HuH-7 (cell line): ENCODE measurements at places on chromosomes 2 and 18.
A peak's percentile ranks its signal among the peaks of the same experiment; 100 is the strongest.

GRCh38 chr2:176779917-176780316 lies 432.7 kb upstream of the HNRNPA3 start:
- no peak for DNase-seq

- no peak for DNase-seq
Measured at GRCh38 chr2:18402-19271, 27.7 kb downstream of the FAM110C start.

DNA sequence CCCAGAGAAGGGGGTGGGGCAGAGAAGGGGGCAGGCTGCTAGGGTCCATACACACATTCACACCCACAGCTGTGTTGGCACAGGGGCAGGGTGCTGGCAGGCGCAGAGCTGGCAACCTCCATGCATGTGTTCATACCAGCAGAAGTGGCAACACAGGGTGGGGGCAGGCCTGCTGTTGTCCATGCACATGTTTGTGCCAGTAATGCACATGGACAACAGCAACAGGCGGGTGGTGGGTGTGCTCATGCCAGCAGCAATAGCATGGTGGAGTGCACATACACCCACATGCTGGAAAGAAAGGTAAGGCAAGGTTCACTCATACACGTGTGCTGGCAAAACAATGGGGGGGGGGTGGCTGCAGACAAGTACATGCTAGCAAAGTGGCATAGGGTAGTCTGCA lies 54.7 kb downstream of the FBXO15 start:
- DNase-seq = no peak

- no peak for DNase-seq
Measured at GRCh38 chr2:219574484-219575311, 2.6 kb downstream of the INHA start.

DNA sequence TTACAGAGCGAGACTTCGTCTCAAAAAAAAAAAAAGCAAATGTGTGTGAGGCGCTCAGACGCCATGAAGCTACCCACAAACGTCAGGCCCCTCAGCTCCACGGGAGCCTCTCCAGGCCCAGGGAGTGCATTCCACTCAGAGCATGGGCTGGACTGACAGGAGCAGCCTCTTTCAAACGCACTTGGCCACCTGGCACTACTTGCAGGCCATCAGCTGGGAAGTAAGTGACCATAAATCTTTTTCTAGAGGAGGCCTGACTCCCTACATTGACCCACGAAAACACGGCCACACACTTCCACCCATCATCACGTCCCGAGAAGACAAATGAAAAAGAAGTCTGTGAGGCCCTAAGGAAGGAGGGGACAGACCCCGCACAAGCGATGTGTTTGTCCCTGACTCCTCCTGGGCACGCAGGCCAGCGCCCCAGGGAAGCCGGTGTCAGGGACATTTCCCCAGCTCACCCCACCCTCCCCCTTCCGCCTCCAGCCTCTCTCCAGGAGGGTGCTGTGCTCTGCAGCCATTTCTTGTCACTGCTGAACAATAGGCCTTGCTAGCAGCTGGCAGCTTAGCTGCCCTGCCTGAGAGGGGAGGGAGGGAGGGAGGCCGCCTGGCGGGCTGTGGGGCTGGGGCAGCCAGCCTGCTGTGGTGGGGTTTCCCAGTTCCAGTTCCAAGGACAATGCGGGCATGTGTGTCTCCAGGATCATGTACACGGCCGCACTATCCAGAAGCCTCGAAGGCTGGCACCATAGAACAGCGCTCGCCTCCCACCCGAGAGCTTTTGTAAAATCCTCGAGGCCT lies 26.6 kb downstream of the SERTAD2 start:
- DNase-seq = no peak

DNA sequence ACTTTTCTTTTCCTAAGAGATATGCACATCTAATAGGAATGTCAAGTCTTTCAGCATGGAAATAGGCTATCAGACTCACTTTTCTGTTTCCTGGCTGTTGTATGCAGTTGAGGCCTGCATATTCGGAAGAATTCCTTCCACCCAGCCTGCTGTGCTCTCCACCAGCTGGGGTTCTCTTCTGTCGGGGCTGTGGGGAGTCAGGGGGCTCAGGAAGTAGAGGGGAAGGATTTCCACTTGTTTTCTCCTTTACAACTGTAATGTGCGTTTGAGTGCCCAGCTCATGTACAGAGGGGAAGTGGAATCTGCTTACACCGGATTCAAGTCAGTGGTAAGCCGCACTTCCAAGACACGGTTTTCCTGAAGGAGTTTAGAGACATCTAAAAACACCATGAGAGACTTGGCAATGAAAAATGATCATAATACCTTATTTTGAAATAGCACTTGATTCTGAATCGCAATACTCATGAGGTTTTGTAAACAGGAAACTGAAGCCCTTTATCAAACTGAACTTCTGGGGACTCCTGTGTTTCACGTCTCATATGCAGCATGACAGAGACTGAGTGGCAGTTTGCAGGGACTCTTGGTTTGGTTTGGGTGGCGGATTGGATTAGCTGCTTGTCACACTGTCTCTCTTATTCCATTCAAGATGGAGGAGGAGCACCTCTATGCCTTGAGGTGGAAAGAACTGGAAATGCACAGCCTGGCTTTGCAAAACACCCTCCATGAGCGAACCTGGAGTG lies 90.4 kb downstream of the MTCL1 start:
- DNase-seq = no peak

DNA sequence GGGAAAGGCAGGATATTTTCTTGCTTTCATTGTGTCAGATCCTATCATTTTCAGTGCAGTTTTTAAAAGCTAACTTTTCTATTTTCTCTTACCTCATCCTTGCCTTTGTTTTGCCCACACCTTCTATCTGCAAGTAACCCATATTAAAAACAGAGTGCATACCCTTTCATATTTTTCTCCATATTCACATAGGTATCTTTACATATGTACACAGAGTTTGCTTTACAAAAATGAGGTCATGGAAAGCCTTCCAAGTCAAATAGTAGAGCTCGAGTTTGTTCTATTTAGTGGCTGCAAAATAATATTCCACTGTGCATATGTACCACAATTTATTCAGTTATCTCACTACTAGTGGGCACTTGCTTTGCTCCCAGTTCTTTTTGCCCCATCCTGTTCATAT lies 3.9 kb upstream of the DHRS9 start:
- DNase-seq = no peak

- DNase-seq = no peak
Measured at GRCh38 chr18:40866013-40866645, 1088.9 kb upstream of the PIK3C3 start.

DNA sequence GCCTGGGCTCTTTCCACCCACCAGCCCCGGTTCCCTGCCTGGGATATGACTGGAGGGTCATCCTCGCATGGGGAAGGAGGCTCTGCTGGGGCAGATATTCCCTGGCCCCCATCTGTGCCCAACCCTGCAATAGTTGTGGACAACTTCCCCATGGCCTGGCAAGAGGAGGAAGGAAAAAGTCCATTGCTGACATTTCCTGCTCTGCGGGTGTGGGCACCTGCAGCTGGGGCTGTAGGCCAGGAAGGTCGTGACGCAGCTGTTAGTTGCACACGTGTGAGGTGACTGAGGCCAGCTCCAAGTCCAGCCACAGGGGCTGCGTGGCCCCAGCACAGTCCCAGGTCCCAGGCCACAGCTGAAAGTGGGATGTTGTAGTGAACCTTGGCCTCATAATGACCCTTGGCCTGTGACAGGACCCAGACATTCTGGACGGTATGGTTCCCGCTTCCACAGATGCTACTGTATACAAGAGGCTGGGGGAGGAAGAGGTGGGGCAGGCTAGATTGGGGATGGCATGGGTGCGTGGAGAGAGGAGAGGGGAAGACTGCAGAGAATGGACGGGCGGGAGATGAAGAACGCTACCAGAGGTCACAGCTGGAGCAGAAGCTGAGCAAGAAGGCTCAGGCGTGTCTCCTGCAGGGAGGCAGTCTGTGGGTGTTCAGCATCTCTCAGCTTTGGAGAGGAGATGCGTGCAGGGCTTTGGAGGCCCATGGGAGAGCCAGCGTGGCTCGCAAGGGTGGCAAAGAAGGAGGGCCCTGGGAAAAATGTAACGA lies 22.1 kb downstream of the OTOF start:
- DNase-seq = no peak

- DNase-seq = no peak
Measured at GRCh38 chr2:112199188-112199587, 55.7 kb downstream of the ZC3H8 start.

DNA sequence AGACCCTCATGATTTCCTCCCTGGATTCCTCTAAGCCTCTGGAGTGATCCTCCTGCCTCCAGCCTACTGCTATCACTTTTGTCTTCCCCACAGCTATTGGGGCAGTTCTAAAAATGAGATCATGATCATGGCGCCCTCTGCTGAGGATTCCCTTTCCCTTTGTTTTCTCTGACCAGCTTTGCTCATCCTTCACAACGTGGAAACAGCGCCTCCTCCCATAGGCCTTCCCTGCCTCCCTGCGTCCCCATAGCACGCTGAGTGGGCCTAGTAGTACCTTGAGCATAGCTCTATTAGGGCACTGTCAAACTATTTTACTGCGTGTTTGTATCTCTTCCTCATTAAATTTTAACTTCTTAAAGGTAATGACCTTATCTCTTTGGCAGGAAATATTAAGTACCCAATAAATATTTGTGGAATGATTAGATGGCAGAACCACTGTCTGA lies 207.0 kb upstream of the FANCL start:
- DNase-seq = peak; percentile 38

- no peak for DNase-seq
Measured at GRCh38 chr18:67634631-67635338, 118.3 kb upstream of the DSEL start.

GRCh38 chr2:208294482-208295024 lies 28.5 kb downstream of the PIKFYVE start:
- no peak for DNase-seq

GRCh38 chr18:62672600-62672999 lies 42.7 kb upstream of the PHLPP1 start:
- peak; percentile 14 for DNase-seq

- DNase-seq = no peak
Measured at GRCh38 chr2:8934338-8934737, 69.1 kb downstream of the MBOAT2 start.

DNA sequence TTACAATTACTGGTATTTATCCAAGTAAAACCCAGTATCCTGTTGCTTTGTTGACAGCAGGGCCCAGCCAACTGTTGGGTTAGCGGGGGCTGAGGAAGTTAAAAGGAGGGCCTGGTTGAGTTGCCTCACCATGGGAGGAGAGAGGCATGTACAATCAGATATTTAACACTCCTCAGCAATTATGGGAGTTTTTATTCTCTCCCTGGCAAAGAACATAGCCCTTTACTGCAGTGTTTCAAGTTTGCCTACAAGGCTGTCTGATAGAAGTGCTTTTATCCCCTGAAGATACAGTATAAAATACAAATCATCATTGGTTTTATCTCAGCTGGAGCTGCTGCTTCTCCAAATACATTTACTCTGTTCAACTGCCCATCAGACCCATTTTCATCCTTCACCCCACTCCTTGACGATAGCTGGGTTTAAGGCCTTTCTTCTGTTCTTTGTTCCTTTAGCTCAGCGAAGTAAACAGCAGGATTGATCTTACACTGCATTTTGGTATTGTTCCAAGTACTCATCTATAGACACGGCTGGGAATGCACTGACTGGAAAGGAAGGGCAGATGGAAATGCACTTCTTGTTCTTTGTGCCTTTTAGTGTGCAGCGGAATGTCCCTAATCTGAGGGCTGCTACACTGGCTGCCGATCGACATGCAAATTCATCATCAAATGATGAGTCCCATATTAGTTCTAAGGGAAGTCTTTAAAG lies 402.5 kb upstream of the SPRED2 start:
- no peak for DNase-seq

DNA sequence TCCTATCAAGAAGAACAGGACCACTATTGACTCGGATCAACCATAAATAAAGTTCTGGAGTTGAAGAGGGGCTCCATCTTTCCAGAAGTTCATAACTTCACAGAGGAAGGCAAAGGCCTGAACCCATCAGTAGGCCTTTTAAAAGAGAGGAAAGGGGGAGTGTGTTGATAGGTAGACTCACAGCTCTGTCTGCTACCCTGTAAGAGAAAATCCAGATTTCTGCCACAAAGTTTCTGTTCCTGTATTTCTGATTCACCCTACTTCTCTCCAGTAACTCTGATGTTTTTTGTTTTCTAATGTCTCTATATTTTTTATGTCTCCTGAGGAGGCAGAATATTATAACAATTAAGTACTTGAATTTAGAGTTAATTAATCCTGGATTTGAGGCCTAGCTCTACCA lies 564.0 kb downstream of the TNS1 start:
- no peak for DNase-seq

GRCh38 chr2:134727385-134727784 lies 8.6 kb upstream of the TMEM163 start:
- no peak for DNase-seq

DNA sequence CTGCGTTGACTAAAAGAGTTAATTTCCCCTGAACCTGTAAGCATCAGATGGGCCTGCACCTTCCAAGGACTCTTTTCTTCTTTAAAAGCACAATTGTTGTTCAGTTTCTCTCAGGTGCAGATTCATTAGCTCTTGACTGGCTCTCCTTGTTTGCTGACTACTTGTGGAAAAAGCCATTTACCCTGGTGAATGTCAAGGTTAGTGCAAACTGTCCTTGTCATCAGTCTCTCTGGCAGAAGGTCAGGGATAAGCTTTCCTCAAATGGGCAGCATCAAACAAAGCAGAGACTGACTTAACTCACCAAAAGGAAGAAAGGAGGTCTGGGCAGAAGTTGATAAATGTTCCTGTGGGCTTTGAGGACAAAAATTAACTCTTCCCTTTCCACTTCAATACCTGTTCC lies 922.7 kb downstream of the BCL11A start:
- no peak for DNase-seq

DNA sequence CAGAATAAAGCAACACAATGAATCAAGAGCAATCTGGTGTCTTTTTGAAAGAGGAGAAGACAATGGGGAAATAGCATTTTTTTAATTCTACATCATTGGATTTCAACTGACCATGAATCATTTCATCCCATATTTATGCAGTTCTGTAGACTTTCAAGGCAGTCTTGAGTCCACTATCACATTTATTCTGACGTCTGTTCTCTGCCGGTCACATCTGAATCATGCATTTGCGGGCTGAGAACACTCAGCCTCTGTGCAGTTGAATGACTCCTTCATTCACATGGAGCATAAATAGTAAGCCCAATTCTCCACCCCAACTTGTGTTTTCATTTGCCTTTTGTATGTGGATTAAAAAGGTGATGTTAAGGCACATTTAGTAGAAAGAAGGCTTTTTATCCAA lies 128.2 kb downstream of the AKAIN1 start:
- DNase-seq = no peak

- no peak for DNase-seq
Measured at GRCh38 chr2:153235516-153235915, 243.0 kb downstream of the RPRM start.

GRCh38 chr18:62109676-62110075 lies 77.2 kb downstream of the PIGN start:
- DNase-seq = no peak

- DNase-seq = no peak
Measured at GRCh38 chr2:8984855-8985254, 18.6 kb downstream of the MBOAT2 start.
